Hematopoietic multipotent progenitor cell treated with erythropoietin and hydrocortisone succinate and interleukin-3 and kit ligand, for 15 days (in vitro differentiated cells): ENCODE measurements at places on chromosomes 16 and 17.

DNA sequence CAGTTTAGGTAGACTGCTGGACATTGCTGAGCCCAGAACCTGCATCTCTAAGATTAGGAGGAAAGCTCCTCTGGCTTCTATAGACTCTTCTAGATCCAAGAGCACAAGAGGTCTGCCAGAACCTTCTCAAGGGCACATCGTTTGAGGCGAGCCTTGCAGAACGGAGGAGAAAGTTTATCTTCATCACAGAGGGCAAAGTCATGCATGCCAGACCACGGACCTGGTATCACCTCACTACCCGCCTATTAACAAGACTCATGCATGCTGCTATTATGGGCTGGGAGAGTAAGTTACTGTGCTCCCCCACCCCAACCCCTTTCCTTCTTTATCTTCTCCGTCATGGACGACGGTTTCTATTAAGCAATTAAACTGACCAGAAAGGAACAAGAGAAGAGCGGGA lies 23.3 kb downstream of the MYH11 start:
- no peak for DNase-seq

- DNase-seq, result no peak
Observed at GRCh38 chr17:350706-351448, 1.7 kb downstream of the RPH3AL start.

- DNase-seq, result peak; percentile 83
Observed at GRCh38 chr17:77127735-77128361, 12.9 kb upstream of the SEC14L1 start.

GRCh38 chr16:49682577-49683165 lies 173.2 kb downstream of the ZNF423 start:
- no peak for DNase-seq

- no peak for DNase-seq
Observed at GRCh38 chr16:1991135-1991551, 1.4 kb downstream of the SYNGR3 start.

GRCh38 chr16:56093055-56093454 lies 98.2 kb upstream of the GNAO1 start:
- no peak for DNase-seq

DNA sequence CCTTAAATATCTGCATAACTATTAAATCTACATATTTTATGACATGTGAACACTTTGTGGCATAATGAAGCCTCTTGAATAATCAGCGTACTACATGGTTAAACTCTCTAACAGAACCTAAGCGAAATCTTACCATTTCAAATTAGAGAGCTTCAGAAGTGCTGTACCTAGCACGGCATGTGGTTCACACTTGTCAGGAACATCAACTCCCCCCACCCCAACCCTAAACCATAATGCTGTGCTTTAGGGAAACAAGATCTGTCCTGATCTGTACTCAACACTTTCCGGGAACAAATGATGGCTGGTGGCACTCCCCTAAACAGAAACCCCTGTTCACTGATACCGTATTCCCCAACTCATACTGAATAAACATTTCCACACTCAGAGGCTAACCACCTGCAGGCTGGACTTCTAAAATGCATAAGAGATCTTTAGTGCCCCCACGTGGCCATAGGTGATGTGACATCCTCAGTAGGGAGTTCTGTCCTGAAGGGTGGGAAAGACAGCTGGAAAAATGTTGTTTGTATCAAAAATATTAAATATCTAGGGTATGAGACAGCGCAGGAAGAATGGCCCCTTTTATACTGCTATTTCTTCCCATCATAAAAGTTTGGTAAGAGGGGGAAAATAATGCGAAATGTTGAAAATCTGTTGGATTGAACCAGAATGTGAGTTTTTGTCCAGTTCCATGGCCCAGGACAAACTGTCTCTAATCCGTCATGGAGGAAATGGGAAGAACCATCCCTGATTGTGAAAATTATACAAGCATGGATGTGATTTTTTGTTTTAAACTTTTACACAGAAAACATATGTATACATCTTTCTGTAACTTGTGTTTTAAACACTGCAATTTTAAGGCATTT lies 88.6 kb downstream of the USP31 start:
- DNase-seq, result peak; percentile 62

DNA sequence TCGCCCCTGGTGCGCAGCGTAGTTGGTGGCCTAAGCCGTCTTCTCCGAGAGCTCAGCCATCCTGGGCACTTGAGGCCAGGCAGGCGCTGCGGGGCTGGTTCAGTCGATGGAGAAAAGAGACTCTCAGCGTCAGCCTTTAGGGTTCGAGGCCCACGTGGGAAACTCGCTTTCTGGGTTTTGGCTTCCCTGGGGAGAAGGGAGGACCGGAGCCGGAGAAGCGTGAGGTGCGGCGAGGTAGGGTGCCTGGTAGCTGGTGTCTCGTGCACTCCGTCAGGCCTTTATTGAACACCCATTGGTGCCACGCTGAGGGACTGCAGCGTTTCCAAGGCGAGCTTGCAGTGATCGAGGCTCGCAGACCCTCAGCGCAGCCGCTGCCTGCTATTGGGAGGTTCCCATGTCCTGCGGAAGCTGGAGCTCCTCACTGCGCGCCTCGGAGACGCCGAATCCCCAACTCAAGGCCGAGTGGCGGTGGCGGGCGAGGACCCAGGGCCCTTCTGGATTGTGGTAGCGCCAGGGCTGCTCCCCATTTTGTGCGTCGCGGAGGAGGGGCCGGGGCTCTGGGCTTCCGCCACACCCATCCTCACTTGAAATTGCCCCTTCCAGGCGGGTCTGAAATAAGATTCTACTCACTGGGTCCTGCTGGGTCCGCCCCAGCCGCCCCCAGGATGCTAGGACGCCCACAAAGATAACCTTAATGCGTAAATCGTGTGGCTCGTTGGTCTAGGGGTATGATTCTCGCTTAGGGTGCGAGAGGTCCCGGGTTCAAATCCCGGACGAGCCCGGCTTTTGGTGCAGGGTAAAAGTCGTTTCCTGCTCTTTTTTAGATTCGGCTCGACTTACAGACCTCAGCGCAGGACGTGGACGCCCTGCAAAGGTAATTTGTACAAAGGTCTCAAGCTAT lies 1.2 kb downstream of the OR1F1 start:
- DNase-seq, result no peak

DNA sequence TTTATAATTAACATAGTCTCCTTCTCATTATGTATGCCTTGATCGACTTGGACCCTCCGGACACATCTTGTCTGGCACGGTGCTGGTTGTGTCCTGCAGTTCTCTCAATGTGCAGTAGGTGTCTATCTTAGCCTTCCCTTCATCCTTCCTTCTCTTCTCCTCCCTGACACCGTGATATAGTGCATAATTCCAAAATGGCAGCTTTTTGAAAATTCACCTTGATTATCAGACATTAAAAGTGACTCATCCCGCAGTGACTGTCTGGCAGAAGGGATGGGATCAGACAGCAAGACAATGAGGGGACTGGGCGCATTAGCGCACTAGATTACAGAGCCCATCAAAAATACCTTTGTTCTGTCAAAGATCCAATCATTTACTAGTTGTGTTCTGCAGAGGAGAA lies 70.0 kb upstream of the PMFBP1 start:
- DNase-seq, result no peak

DNA sequence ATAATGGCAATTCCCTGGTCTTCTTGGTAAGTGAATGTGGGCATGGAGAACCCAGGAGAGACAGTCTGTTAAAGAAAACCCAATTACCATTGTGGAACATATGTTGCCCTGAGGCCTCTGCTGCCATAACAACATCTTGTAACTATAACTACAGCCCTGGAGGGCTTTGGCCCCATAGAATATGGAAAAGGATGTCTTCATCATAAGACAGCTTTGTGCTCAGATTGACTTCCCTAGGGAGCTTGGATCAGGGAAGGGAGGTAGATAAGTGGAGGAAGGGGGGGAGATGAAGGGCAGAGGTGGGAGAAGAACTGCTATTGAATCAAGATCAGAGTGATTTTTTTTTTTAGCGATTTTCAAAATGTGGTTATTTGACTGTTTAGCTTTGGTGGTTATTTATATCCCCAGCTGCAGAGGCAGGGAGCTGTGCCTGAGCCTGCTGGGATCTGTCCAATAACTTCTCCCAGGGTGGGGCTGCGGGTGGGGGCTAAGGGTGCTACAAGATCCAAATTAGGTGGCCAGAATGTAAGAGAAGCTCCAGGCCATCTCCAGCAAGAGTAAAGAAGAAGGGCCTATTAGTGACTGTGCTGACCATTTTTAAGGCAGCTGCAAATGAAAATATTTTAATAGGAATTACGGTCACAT lies 5.3 kb upstream of the KAT7 start:
- no peak for DNase-seq
